ENCODE measurements at places on chromosomes 3 and 15. TPM values are rescaled to one million over a fixed set of nuclear protein-coding genes. Genes with fewer than 3 reads are reported as not detected.

The PRR20G gene
- total RNA-seq = not detected

The ZNF662 gene
- total RNA-seq = 1.3 TPM

The DNAH12 gene
- total RNA-seq = 0.14 TPM

The UQCC5 gene
- total RNA-seq = 7.3 TPM

The MEX3B gene
- total RNA-seq = 9.6 TPM

The P4HTM gene
- 24.5 TPM for total RNA-seq

The HIGD2B gene
- not detected for total RNA-seq

The CISH gene
- 2.0 TPM for total RNA-seq

The TICRR gene
- total RNA-seq = 0.44 TPM

The SPINK8 gene
- not detected for total RNA-seq

The ANKRD34C gene
- not detected for total RNA-seq

The DGKG gene
- 2.4 TPM for total RNA-seq

The CYP1A2 gene
- not detected for total RNA-seq

The SLC4A7 gene
- 177 TPM for total RNA-seq

The TM4SF18 gene
- not detected for total RNA-seq

The NME9 gene
- not detected for total RNA-seq

The MNS1 gene
- 1.1 TPM for total RNA-seq

The NANOGP8 gene
- total RNA-seq = not detected

The KY gene
- 0.43 TPM for total RNA-seq

The UNC13C gene
- not detected for total RNA-seq

The GCSAM gene
- not detected for total RNA-seq

The RTP3 gene
- not detected for total RNA-seq

The TPRG1 gene
- total RNA-seq = 2.6 TPM

The GOLGA6D gene
- not detected for total RNA-seq

The C3orf85 gene
- not detected for total RNA-seq

The LTF gene
- total RNA-seq = 0.14 TPM

The ATP13A5 gene
- not detected for total RNA-seq

The FANCD2OS gene
- total RNA-seq = not detected

The GTF2A2 gene
- 18.4 TPM for total RNA-seq

The BTLA gene
- not detected for total RNA-seq

The NLGN1 gene
- 6.7 TPM for total RNA-seq

The ZNF639 gene
- 49.7 TPM for total RNA-seq
